ENCODE measurements at places on chromosomes 11 and 22.

DNA sequence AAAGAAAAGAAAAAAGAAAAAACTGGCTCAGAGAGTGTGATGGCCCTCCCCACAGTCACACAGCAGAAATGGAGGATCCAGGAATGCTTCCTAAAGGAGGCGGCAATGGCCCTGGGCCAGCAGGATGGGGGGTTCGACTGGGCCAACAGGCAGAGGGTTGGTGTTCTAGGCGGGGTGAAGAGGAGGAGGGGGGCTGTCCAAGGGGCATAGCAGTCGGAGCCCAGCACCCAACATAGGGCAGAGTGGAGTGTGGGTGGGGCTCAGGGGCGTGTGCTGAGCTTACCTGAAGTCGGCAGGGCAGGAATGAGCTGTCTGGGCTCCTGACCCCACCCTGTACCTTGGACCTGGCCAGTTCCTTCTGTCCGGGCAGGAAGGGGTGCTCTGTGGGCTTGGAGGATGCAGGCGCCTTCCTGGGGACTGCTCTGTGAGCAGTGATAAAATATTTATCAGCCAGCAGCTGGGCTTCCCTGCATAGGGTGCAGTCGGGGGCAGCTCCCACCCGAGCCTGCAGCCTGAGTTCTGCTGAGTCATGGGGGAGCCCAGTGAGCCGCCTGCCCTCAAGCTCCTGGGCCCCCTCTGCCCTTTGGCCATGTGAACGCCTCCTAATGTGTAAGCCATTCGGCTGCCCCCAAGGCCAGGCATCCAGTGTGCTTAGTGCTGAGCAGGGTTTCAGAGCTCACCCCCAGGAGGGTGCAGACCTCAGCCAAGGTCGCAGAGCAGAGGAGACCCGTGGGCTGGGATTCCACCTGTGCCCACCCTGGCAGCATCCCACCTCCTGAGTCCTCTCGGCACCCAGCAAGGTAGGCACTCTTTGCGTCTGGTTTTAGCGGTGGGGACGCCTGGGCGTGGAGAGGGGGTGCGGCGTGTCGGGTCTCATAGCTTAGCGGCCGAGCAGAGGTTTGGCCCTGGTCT is 25.3 kb upstream of the PRR5 start:
- peak; percentile 14 for DNase-seq

DNA sequence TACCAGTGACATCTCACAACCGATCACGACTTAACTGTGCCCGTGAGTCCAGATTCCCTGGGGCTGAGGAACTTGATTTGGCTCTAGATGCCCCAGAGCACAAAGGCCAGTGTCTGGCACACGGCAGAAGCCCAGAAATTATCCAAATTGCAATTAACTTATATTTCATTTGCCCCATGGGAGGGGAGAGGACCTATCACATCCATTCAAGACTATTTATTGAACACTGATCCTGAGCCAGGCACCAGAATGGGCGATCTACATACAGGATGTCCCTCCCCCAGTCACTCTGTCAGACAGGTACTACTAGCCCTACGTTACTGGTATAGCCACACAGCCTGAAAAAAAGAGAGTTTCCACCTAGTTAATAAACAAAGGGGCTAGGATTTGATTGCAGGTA is 5.1 kb downstream of the DNAL4 start:
- no peak for DNase-seq

GRCh38 chr11:119854521-119854920 is 125.5 kb upstream of the NECTIN1 start:
- DNase-seq, result peak; percentile 17

- DNase-seq, result no peak
These were observed 61.6 kb downstream of the SIK2 start for GRCh38 chr11:111663820-111664219.

- peak; percentile 58 for DNase-seq
These were observed at the start of gene SLC17A6 for GRCh38 chr11:22337596-22338485. TSS of gene SLC17A6 (plus strand) at chr11:22338381. CDS start at chr11:22338534, 153 bp downstream.

DNA sequence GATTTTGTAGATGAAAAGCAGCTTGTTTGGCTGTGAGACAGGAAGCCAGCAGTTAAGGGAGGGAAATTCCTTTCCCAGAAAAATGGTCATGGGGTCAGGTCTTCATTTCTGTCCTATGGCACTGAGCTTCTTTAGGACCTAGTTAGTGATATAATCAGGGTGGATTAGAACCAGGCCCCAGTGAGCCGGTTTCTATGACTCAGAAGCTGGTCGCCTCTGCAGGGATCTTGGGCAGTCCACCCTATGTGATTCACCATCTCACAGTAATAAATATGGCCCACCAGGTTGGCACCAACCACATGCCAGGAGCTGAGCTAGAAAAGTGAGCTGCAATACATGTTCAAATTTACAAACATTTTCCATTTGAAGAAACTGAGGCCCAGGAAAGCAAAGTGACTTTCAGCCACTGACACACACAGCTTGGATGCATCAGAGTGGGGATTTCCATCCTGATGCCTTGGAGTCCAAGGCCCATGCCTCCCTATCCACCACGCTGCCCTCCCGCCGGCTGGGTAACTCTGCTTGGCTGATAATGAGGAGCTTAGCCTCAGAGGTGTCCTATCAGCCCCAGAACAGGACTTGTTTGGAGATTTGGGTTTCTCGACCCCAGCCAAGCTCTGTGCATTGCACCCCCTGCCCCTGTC is 42.0 kb downstream of the CD82 start:
- peak; percentile 35 for DNase-seq

DNA sequence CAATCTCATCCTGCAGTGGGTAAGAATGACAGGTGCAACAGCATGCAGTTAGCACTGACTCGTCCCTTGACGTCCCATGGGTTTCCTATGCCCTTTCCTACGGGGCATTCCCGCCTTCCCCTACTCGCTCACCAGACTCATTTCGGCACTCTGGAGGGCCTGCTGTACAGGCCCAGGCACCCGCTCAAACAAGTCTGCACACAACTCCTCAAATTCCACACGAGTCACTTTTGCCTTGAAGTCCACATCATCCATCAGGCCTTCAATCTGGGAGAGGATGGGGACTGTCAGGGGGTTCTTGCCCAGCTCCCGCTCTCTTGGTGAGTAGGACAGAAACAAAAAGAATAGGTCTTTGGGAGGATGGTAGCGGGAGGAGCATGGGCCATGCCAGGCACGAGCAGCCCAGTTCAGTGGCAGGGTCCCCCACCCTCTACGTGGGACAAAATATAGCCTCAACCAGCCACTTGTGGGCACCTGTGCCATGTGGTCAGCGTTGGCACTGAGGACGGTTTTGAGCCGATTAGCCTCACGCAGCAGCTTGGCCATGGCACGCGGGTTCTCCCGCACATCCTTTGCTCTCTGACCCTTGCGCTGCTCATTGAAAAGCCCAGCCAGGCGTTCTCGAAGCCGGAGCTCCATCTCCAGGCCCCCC is 4.7 kb downstream of the HYOU1 start:
- DNase-seq, result peak; percentile 55

DNA sequence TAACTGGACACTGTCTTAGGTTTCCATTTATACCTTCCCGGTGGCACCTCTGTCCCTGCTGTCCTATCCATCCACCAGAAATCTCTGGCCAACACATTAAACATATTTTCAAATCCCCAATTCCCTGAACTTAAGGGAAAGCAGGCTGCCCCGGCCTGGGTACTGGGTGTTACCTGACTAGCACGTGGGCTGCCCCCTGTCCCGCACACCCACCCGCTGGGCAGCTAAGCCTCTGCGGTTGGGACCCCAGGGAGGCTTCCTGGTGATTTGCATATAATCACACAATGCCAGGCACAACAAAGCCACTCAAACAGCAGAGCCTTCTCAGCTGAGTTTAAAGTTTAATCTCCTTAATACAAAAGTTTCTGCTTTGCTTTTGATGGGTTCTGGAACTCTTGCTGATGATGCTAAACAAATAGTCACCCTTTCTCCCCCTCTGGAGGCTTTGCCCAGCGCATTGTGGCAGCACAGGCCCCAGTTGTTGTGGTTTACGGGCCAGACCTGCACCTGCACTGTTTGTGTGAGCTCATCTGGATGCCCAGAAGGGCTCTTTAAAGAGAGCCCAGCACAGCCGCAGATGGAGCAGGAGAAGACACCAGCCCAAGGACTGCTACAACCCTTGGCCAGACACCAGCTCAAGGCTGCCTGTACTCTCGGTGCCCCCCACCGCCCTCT is 59.9 kb upstream of the POU2AF1 start:
- no peak for DNase-seq

GRCh38 chr11:84541731-84542340 is 1085.3 kb downstream of the DLG2 start:
- DNase-seq, result no peak

GRCh38 chr11:29317694-29318093 is 699.1 kb downstream of the KCNA4 start:
- DNase-seq, result no peak

DNA sequence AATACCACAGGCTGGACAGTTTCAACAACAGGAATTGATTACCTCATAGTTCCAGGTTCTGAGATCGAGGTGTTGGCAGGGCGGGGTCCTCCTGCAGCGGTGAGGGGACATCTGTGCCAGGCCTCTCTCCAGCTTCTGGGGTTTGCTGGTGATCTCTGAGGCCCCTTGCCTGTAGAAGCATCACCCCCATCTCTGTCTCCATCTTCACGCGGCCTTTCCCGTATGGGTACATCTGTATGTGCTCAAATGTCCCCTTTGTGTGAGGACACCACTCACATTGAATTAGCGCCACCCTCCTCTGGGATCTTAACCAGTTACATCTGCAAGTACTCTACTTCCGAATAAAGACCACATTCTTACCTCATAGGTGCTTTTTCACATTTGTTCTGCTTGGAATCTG is 1029.9 kb downstream of the BRD1 start:
- DNase-seq, result no peak

DNA sequence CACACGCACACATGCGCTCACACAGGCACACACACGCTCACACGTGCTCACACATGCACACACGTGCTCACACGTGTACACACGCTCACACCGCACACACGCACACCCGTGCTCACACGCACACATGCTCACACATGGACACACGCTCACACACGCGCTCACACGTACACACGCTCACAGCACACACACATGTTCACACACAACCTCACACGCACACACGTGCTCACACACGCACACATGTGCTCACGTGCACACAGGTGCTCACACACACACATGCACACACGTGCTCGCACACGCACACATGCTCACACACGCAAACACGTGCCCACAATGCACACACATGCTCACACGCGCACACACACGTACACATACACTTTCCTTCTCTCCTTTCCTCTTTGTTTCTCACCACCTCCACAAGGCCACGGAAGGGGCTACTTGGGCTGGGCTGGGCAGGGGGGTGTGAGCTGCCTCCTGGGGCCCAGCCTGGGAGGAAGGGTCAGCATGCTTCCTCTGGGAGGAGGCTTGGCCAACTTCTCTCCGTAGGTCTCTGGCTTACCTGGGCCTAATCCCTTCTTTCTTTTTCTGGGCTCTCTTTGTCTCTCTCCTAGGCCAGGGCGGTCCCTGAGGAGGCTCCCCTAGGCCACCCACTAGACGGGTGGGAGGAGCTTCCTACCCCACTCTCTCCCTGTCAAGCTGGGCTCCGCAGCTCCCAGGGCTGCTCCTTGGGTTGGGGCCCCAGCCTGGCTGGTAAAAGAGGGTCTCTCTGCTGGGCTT is 34.5 kb upstream of the PARVG start:
- no peak for DNase-seq

DNA sequence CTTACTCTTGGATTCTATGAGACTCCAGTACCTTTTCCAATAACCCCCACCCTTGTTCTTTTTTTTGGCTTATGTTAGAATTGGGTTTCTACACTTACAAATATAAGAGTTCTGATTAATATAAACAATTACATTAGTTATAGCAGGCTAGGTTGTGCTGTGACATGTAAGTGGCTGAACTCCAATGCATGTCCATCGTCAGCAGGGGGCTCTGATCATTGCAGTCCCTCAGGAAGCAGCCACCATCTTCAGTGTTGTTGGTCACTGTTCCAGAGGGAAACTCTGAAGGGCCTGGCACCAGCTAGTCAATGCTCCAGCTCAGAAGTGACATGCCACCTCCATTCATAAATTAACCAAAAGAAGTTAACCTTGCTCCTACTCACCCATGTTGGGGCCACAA is 5.6 kb downstream of the LIPT2 start:
- DNase-seq, result peak; percentile 33

DNA sequence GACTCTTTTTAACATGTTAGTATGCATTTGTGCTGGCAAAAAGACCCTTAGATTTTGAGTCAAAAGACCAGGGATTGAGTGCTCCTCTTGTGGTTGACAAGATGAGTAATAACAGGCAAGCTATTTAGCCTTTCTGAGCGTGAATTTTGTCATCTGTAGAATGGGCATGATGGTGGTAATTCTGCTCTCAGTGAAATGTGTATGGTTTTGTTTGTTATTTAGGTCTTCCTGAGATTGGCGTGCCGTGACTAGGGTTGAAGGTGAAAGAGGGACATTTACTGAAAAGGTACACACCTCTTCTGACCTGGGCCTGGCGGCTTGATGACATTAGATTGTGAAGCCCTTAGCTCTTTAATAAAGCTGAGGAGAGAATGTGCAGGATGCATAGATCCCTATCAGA is 8.4 kb upstream of the CEP295 start:
- no peak for DNase-seq

DNA sequence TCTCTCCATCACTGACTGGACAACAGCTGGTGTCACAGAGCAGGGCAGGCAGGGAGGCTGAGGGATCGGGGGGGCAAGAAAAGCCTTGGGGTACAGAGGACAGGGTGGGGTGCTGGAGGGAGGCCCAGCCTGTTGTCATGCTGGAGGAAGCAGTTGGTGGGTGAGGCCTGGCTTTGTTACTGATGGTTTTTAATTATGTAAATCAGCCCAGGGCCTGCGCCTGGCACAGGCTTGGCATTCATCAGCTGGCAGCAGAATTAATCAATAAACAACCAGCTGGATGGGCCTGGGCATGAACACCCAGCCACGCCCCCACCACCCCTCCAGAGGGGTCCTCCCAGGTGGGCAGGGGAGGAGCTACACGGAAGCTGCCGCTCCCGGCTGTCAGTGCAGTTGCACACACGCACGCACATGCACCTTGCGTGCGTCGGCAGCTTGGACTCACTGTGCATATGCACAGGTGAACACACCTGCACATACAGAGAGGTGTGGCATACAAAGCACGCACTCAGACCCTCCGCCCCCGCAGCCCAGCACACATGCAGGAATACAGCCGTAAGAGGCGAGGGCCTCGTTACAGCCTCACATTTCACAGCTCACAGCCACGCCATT is 21.3 kb upstream of the ELFN2 start:
- peak; percentile 32 for DNase-seq

GRCh38 chr11:75339685-75340409 is 11.6 kb downstream of the ARRB1 start:
- no peak for DNase-seq

DNA sequence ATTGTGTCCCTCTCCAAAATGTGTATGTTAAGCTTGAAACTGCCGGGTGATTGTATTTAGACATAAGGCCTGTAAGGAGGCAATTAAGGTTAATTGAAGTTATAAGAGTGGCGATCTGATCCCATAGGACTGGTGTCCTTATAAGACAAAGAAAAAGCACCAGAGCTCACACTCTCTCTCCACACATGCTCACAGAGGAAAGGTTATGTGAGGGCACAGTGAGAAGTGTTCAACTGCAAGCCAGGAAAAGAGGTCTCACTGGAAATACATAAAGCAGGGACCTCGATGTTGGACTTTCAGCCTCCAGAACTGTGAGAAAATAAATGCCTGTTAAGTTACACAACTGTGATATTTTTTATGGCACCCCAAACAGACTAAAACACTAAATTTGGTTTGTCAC is 1233.8 kb upstream of the CNTN5 start:
- no peak for DNase-seq

GRCh38 chr11:122754553-122755322 is 83.6 kb upstream of the CRTAM start:
- no peak for DNase-seq
